Stimulated activated CD8-positive, alpha-beta memory T cell treated with anti-CD3 and anti-CD28 coated beads, Interleukin-4, amount 100 ng/mL, for 1 hour (primary cell): ENCODE measurements at places on chromosomes 5 and 9.

GRCh38 chr5:78004559-78004958 lies 228.4 kb upstream of the TBCA start:
- DNase-seq = no peak

DNA sequence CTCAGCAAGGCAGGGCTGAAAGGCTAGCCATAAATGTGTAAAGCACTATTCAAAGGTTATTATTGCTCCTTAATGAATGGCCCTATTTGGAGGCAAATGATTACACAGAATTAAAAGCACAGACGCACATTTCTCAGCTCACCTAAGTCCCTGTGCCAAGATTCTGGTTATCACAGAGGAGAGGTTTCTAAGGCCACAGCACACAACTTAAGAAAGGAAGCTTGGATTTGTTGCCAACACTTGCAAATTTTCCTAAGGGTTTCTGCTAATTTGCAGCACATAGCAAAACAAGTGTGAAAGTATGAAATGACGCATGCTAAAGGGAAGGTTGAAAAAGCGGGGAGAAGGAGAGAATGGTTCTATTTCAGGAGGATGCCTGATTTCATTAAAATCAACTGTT lies 834.1 kb upstream of the C9orf72 start:
- no peak for DNase-seq

- DNase-seq = no peak
Observed at GRCh38 chr9:37840560-37841194, 40.1 kb downstream of the DCAF10 start.

DNA sequence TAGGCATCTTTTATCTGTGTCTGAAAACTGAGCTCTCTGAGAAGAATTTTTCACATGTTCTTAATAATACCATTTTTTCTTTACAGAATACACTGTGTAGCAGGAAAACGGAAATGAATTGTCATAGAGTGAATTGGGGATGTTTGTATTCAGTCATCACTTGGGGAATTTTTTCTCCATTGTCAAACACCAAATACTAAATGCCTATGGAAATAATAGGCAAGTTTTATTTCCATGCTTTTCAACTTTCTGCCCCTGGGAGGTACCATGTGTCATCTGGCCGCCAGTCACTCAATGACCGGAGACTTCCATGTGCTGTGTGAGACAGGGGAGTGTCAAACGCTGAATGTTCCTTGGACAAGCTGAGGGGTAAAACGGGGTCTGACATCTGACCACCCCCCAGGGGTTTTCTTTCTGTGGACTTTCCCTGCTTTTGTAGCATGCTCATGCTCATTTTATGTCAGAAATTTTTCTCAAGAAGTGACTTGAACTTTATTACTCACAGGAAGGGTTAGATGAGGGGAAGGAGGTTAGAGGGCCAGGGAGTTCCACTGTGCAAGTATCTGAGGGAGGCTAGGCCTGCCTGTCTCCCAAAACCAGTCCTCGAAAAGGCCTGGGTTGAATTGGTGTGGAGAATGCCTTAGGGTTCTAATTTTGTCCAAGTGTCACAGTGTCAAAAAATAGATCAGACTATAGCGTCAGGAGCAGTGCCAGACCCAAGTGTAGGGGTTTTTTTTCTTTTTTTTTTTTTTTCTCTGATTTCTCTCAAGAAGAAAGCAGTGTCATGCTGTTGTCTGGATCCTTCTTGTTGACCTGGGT lies 438.6 kb downstream of the AGTPBP1 start:
- DNase-seq = no peak

DNA sequence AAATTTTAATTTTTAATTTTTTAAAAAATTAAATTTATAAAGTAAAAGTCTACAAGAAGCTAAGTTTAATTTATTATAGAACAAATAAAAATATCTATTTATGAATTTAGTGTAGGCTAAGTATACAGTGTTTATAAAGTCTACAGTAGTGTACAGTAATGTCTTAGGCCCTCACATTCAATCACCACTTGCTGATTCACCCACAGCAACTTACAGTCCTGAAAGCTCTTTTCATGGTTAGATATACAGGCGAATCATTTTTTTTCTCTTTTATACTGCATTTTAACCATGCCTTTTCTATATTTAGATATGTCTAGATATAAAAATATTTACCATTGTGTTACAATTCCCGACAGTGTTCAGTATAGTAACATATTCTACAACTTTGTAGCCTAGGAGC lies 55.9 kb downstream of the PCSK1 start:
- DNase-seq = no peak

DNA sequence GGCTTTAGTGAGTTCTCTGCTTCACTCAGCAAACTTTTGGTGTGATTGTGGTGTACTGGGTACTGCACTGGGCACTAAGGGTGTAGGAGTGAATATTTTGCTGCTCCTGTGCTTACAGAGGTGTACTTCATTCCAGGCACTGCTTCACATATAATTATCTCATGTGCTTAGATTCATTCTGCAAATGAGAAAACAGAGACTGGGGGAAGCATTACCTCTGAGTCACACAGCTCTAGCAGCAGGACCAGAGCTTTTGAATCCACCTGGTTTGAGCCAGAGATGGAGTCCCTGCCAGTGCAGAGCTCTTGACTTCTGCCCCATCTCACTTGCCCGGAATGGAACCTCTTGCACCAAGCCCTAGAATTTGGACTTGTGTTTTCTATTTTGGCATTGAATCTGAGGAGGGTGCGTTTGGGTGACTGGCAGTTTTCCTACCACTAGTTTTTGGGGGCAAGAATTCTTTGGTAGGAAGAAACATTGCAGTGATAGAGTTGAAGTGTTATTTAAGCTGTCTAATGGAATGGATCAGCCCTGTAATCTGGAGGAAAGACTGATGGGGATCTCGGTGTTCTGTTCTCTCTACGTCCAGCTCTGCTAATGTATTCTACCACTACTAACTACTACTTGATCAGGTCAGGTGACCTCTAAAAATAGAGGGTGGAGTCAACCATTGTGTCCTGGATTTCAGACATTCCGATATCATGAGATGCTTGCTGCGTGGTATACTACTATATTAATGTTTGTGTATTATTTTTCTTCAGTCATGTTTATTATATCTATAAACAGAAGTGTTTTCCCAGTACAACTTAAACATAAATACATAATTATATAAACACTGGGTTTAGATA lies 2.5 kb downstream of the ARHGAP26 start:
- no peak for DNase-seq

- no peak for DNase-seq
Observed at GRCh38 chr9:3675946-3676345, 150.1 kb upstream of the RFX3 start.

GRCh38 chr9:111037708-111038330 lies 451 bp downstream of the LPAR1 start:
- no peak for DNase-seq

GRCh38 chr5:2403296-2403695 lies 348.2 kb downstream of the IRX2 start:
- no peak for DNase-seq

DNA sequence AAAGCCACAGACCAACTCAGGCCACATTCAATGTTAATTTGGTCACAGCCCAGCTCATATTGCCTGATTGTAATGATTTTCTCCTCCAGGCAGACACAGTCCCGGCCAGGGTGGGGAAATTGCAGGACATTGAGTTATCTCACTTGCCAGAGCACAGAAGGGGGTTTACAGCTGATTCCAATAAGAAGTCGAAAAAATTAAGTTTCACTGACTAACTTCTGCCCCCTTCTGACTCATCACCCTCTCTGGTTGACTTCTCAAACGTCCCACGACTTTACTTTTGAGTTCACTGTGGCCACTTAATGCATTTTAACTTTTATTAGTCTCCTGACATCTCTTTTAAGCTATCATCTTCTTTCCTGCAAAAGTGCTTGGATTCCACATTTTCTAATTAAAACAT lies 321.4 kb upstream of the WWC1 start:
- no peak for DNase-seq

- DNase-seq = no peak
Observed at GRCh38 chr5:170216257-170216864, 16.4 kb upstream of the C5orf58 start.

GRCh38 chr9:114804505-114804904 lies 1.3 kb downstream of the TNFSF15 start:
- no peak for DNase-seq

GRCh38 chr9:130565792-130566191 lies 13.6 kb upstream of the FUBP3 start:
- no peak for DNase-seq

DNA sequence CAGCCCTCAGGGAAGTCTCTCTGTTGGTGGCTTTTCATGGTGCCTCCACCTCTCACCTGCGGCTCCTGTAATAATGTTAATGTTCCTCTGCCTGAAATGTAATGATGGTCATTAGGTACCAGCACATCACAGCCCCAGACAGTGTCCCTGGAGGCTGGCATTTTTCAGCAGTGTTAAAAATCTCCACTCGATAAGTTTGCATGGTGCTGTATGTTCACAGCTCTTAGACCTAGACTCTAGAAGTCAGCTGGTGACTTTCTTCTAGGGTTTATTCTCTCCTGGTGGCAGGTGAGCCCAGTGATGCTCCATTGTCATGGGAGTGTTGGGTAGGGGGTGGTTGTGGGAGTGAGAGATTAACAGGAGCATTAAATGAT lies 53.1 kb downstream of the GPR107 start:
- no peak for DNase-seq

DNA sequence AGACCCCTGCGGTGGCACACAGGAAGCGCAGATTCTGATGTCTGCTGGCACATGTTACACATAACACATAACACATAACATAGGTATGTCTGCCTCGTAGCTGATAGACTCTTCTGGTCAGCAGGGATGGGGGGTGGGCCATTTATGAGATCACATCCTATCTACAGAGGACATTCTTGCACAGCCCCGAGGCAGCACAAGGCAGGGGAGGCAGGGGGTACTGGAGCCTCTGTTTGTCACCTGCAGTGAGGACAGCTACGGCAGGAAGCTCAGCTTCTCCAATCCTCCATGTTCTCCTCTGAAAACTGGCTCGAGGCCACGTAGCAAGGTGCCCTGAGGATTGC lies 16.7 kb upstream of the MED10 start:
- DNase-seq = no peak

DNA sequence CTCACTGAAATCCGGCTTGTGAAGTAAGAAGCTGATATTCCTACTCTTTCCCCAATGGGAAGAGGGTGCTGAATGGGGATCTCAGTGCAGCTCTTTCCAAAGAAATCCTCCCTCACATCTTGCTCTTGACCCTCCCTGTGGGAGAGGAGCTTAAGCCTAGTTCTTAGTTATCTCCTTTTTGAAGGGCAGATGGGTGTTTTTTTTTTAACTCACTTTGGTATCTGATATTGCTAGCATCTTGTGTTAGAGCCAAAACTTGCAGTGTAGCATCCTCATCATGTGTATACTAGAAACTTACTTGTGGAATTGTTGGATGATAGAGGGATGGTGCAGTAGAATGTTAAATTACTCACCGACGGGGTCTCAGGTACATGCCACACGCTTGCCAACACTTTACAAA lies 90.2 kb downstream of the F2RL2 start:
- no peak for DNase-seq

DNA sequence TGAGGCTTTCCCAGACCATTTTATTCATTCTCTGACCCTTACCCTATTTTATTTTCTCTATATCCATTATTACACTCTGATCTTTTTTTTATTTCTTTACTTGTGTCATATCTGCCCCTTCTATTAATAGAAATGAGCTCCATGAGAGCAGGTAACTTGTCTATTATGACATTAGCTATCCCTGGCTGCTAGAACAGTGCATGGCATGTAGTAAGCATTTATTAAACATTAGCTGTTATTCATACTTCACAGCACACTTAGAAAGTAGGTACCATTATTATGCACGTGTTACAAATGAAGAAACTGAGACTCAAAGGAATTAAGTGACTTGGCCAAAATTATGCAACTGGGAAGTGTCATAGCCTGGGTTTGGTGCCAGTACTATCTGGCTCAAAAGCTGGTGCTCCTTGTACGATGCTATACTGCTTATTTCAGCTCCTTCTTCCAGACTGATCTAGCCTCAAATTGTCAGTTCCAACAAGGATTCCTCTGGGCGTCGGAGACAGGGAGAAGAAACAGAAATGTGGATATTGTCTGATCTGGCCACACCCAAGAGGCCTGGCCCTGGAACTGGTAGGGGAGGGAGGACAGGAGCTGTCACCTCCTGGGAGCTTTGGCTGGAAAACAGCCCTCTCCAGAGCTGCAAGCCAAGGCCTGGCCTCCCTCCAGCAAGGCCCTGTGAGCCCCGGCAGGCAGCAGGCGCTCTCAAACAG lies 10.8 kb upstream of the NIPAL4 start:
- DNase-seq = no peak

DNA sequence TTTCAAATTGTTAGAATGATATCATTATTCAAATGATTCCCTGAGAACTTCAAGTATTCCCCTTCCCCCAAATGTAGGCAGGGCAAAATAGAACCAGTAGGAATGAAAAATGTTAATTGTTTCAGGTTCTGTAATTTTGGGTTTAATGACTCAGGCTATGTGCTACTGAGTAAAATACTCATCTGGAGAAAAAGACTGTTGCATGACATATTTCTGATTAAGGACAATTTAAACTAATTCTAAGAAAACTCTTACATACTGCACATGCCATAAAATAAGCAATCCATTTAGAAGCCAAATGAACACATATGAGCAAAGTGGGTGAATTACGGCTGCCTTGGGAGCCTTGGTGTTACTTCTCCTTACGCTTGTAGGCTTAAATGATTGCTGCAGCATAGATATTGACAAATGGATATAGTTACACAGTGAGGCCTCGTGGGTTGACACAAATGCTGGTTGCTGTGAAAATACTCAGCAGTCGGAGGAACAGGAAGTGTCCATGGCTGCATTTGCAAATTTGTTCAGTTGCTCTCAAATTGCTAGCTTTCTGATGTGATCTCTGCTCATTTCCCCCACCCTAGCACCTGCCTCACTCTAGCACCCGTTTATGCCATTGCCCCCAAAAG lies 174.9 kb upstream of the DMAC1 start:
- DNase-seq = no peak

DNA sequence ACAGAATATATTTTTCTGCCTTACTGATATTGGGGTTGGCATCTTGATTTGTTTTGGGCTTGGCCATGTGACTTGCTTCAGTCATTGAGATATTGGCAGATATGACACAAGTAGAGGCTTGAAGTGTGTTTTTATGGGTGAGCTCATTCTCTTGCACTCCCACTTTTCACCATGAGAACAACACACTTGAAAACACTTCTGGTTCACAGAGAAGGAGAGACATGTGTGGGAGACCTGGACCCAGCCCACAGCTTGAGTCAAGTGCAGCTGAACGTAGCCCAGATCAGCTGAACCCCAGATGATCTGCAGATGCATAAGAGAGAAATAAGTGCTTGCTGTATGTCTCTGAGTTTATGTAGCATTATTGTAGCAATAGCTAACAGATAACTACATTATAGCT lies 155.4 kb downstream of the SEMA6A start:
- no peak for DNase-seq

GRCh38 chr5:68303754-68304420 lies 88.3 kb downstream of the PIK3R1 start:
- DNase-seq = no peak
